ENCODE measurements at places on chromosomes 11 and 22.

GRCh38 chr11:60059521-60060240, 3.2 kb downstream of the MS4A3 start:
- DNase-seq, result no peak

DNA sequence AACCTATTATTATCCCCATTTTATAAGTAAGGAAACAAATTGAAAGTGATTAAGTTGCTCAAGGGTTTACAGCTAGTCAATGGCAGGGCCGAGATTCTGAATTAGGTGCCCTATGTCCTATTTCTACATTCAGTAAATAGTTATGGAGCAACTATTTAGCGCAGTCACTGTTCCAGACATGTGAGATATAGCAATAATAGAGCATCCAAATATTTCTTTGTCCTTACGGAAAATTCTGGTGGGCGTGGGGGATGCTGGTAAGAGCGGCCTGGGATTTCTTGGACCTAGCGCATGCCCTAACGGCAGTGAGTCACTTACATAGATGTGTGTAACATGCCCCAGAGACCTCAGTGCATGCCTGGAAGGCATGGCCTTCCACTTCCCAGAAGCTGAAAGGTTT, 4.4 kb downstream of the DTX4 start:
- no peak for DNase-seq

DNA sequence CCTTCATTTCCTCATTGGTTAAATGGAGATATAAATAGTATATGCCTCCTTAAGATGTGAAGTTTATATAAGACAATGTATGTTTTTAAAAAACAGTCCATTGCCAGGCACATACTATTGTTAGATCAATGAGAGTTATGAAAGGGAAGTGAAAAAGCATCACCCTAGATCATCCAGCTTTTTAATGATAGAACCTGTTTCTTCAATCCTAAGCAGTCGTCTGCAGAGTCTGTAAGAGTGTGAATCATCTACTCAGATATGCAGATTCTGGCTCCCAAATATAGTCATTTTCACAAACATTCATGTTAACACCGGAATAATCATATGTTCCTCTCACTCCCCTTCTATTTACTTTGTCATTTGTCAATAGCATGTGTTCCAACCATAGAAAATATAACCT, 65.3 kb upstream of the SLN start:
- no peak for DNase-seq

- no peak for DNase-seq
Observed at GRCh38 chr11:6219359-6219758, 14.0 kb downstream of the C11orf42 start.

GRCh38 chr22:40453671-40454070, 83.3 kb downstream of the SGSM3 start:
- no peak for DNase-seq

GRCh38 chr11:34940026-34940677, 23.7 kb downstream of the PDHX start:
- no peak for DNase-seq

DNA sequence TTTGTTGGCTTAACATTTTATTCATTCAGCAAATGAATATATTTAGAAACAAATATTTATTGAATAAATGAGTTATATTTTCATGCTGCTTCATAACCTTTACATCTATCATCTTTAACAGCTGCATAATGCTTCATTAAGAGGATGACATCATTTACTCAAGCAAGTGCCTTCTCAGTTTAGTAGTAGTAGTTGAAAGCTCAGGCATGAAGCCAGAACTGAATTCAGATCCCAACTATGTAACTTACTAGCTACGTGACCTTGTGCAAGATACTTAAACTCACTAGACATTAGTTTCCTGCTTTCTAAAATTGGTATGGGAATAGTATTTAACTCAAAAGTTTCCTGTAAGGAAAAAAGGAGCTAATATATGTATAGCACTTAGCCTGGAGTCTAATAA, 90.3 kb downstream of the TMPRSS5 start:
- no peak for DNase-seq

DNA sequence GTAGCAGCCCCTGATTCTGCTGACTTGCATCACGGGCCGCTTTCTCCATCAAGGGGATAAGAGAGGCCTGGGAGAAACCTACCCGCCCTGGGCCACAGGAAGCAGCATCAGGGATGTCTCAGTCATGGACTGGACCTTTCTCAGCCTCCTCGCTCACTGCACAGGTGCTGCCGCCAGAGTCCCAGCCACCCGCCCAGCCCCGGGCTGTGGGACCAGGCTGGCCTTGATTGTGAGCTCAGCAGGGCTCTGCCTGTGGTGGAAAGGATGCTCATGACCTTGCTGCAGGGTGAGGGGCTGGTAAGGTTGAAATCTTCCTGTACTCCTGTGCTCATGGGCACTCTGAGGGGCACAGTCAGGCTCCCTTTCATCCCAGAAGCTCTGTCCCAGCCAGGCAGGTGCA, 26.0 kb upstream of the GGTLC2 start:
- no peak for DNase-seq

GRCh38 chr11:8066911-8067455, 14.0 kb upstream of the TUB start:
- DNase-seq, result no peak

- DNase-seq, result peak; percentile 53
Observed at GRCh38 chr11:129331871-129332274, 43.8 kb upstream of the BARX2 start.

- no peak for DNase-seq
Observed at GRCh38 chr22:39264349-39265038, 19.7 kb upstream of the PDGFB start.

DNA sequence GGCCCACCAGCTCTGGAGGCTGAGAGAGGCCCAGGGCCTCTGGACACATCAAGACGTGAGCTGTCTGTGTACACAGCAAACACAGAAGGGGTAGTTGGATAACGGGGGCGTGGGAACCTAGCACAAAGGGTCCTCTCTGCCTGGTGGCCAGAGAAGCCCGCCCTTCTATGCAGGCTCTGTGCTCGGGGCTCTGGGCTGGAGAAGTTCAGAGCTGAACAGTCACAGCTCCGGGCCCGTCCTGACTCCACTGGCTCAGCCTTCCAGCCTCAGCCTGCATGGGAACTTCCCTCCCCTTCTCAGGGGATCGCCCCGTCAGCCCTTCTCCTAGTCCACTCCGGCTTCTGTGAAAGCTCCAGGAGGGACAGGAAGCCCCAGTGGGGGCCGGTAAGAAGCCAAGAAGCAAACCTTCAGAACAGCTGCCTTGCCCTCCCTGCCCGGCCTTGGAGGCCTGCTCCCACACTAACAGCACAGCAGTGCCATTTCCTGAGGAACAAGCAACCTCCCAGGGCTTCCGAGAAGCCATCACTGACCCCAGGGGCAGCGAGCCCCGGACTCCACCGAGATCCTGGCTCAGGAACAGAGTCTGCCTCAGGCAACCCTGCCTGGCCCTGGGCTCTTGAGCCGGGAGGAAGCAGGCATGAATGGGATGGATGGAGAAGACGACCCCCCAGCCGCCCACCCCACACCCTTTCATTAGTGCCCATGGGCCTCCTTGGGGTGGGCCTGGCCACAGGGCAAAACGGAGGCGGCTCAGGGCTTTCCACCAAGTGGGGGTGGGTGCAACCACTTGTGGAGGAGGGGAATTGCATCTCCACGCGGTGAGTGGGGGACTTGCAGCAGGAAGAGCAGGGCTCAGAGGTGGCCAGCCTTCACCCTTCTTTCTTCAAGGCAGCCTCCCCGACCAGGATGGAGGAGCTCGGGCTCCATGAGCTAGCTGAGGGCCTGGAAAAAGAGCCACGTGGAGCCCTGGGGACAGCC, 119.8 kb downstream of the ST3GAL4 start:
- DNase-seq, result no peak

- no peak for DNase-seq
Observed at GRCh38 chr22:25623310-25623734, 58.8 kb downstream of the GRK3 start.

GRCh38 chr11:126149759-126150625, 61.5 kb downstream of the RPUSD4 start:
- DNase-seq, result no peak

GRCh38 chr11:2507945-2508749, 63.3 kb downstream of the KCNQ1 start:
- no peak for DNase-seq

GRCh38 chr11:119298726-119299125, 18.2 kb downstream of the MCAM start:
- no peak for DNase-seq

DNA sequence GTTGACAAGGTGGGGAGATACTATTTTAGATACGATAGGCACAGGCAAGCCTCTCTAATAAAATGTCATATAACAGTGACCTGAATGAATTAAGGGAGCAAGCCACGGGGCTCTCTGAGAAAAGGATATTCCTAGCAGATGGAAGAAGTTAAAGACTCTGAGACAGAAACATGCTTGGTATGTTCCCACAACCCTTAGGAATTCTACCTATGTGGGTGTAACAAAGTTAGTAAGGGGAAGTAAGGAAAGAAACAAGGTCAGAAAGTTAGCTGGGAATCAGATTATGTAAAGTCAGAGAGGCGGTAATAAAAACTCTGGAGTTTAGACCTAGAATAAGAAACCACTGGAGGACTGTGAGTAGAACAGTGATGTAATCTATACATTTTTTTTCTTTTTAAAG, 59.7 kb upstream of the GDPD4 start:
- DNase-seq, result no peak

- no peak for DNase-seq
Observed at GRCh38 chr11:123645286-123645975, 9.0 kb downstream of the SCN3B start.

DNA sequence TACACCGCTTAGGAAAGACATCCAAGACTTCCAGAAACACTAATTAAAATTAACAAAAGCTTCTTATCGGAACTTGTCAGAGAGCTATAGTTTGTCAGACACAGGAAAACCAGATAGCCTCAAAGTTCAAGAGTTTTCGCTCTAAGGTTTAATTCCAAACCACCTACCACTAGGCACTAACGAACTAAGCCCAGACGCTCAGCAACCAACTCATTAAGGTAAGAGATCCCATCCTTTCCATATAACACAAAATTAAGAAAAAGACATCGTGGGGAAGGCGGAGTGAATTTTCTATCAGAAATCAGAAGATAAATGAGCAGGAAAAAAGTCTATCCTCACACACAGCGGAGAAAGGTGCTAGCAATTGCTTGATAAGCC, 382 bp downstream of the IMMP1L start:
- DNase-seq, result no peak

- DNase-seq, result no peak
Observed at GRCh38 chr22:37171662-37172061, 16.4 kb downstream of the C1QTNF6 start.

GRCh38 chr11:876545-876944, 33.9 kb downstream of the TSPAN4 start:
- DNase-seq, result no peak

DNA sequence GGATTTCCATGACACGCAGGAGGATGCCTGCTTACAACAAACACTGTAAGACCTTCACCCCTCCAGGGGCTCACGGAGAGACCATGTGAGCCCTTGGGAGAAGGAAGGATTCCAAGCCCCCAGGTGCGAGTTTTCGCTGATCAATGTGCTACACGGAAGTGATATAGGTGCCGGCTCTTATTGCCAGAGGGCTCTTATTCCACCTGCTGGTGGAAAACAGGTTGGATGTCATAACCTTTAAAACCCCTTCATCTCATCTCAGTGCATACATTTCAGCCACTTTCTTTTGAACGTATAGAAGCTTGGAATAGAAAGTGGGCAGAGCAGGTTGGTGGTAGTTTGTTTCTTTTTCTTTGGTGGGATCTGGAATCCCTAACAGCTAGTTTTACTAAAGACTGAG, 25.8 kb downstream of the LAYN start:
- DNase-seq, result no peak

DNA sequence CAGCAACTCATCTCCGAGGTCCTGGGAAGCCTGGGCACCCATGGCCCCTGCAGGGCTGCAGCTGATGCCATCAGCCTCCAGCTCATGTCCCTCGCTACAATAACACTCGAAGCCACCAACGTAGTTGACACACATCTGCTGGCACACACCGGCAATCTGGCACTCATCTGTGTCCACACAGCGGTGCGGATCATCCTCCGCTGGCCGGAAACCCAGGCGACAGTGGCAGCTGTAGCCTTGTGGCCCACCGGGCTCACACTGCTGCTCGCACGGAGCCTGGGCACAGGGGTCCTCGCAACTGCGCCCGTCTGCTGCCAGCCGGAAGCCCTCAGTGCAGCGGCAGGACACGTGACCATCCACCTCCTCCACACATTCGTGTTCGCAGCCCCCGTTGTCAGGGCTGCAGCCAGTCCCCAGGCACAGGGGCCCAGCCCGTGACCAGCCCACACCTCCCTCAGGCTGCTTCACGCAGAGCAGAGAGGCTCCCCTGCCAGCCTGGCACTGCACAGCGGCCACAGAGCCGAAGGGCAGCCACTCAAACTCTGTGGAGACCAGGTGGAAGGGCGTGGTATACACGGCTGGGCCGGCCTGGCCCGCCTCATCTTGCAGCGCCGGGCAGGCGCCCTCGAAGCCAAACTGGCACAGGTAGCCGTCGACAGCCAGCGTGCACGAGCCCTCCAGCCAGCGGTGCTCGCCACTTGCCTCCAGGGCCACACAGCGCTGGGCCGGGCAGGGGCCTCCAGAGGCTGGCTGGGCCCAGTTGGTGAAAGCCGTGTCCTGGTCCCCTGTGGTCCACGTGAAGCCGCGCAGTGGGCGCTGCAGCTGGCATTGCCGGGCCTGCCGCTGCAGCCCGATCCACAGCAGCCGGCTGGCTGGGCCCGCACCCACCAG, 678 bp downstream of the CD248 start:
- no peak for DNase-seq

DNA sequence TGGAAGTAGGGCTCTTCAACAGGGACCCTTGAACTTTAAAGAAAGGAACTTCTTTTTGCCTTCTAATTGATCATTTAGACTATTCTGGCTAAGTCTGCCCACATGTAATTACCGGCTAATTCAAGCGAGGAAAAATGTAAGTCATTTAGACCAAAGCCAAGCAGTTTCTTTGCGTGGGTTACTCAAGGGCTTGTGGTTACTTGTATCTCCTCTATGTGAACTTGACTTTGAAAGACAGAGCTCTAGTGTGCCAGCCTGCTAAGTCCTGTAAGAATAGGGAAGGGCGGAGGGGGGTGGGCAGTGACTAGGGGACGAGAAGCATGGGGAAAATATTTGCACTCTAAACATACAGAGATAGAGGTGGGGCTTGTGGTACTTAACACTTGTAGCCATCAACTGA, 145.2 kb upstream of the TEAD1 start:
- DNase-seq, result no peak

All from stimulated activated CD4-positive, alpha-beta T cell treated with anti-CD3 and anti-CD28 coated beads, Interleukin-15, amount 100 ng/mL, for 1 hour (primary cell).